Stimulated activated CD4-positive, alpha-beta T cell treated with anti-CD3 and anti-CD28 coated beads, TNF-alpha, amount 100 ng/mL, for 4 hours (primary cell): ENCODE measurements at places on chromosomes 7 and 10.

DNA sequence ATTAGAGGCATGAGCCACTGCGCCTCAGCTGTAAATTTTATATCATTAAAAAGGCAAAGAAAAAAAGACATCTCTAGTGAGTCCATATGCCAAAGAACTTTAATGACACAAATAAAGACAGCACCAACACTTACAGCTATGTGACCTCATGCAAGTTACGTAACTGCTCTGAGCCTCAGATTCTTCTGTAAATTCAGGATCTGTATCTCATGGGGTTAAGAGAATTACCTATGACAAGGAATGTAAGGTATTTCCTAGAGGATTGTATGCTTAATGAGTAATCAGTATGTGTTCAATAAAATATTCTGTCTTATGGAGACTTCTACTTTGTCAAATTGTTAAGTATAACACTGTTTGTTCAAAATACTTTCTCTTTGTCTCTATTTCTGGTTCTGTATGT is 274.0 kb upstream of the GLI3 start:
- no peak for DNase-seq

DNA sequence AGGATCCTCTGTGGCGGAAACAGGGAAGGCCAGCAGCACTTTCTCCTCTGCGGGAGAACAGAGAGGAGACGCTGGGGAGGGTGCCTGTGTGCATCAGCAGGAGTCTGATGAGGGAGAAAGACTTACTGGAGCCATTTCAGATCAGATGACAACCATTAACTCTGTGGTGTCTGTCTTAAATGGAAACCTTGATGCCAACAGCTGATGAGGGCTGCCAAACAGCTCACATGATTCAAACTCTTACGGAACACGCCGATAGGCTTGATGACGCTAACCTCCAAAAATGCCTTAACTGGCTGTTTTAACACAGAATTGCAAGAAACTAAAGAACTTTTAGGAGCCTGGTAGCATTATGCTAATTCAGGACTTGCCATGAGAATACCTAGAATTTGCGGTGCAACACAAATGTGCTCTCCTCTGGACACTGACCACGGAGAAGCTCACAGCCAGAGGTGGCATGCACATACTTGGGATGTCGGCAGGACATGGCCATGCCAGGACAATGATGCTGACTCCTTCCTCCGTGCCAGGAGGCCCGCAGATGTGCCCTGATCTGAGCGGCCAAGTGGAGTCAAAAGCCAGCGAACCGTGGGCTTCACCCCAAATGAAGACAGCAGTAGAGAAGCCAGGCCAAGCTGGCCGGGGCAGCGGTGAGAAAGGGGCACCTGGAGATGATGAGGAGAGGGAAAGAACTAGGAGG is 154.9 kb downstream of the ZMYND11 start:
- DNase-seq, result no peak

DNA sequence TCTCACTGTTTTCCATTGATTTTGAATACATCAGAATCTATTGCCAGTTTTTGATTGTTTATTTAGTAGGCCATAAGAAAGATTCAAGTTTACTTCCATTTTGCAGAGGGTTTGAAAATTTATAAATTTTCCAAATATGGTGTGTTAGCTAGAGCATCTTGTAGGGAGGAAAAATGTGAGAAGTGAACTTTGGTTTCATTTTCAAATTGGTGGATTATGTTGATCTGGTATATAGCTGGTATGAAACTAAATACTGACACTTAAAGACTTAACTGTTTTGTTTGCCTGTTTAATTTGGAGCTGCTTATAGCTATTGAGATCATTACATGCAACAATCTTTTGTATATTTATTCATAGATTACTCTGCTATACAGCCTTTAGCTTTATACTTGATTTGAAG is 108.1 kb downstream of the ADAM22 start:
- DNase-seq, result no peak

GRCh38 chr10:99234041-99234790 is 1.4 kb downstream of the HPSE2 start:
- DNase-seq, result no peak

- DNase-seq, result no peak
These were observed 89.9 kb downstream of the CDH23 start for GRCh38 chr10:71486484-71487114.

DNA sequence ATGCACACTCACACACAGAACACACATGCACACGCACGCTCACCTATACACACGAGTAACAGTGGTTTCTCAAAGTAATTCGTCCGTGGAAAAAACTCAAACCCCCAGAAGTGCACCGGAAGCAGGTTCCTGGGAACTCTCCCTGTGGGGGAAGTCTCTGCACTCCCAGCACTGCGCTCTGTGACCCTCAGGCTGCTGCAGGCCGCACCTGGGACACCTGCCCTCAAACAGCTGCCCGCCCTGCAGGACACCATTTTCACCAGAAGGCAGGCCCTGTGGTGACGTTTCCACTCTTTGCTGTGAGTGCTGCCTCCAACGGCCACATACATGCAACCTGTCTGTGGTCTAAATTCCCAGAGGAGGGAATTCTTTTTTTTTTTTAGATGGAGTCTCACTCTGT is 21.3 kb downstream of the YKT6 start:
- DNase-seq, result no peak

DNA sequence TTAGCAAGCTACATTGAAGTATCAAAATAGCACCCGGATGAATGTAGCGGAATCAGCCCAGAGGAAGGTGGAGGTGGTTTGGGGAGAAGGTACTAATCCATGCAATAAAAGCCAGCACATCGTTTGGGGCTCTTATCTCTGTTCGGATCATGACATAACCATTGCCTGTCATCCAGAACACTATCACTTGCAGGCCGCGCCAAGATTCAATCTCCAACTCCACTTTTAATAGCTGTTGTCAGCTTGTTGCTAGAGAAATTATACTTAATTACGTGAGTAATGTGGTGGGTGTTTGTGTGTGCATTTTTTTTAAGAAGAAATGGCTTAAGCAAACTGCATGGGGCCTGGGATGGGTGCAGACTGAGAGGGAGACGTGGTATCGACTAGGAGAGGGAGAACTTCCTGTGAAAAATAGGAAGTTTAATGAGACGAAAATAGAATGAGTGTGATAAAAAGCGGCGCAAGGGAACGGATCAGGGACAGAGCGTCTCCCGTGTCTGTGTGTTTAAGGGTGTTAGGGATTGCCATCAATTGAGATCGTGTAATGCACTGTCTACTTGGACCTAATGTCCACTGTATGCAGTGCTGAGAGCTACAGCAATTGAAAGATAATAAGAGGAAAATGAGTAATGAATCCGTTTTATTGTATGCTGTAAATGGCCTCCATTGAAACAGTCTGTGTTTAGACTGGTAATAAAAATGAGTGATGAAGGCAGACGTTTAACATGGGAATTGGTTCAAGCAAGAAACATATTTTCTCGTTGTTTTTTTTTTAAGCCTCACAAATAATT is 27.6 kb upstream of the SFMBT2 start:
- no peak for DNase-seq

- no peak for DNase-seq
These were observed 558.8 kb upstream of the C7orf33 start for GRCh38 chr7:148031811-148032210.

DNA sequence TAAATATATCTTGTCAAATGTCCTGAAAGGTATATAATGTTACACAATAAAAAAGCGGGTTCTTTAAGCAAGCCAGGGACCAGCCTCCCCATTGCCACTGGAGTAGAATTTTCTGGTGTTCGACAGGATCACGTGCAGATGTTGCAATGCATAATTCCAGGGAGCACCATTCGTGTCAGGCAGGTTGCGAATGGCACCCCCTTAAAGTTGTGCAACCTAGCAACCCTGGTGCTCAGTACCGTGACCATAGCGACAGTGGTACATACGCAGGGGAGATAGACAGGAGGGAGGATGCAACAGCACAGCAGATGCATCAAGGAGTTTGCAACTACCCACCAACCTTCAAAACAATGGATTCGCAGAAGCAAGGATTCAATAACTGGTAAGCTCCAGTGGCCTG is 6.6 kb upstream of the BMPR1A start:
- DNase-seq, result no peak

DNA sequence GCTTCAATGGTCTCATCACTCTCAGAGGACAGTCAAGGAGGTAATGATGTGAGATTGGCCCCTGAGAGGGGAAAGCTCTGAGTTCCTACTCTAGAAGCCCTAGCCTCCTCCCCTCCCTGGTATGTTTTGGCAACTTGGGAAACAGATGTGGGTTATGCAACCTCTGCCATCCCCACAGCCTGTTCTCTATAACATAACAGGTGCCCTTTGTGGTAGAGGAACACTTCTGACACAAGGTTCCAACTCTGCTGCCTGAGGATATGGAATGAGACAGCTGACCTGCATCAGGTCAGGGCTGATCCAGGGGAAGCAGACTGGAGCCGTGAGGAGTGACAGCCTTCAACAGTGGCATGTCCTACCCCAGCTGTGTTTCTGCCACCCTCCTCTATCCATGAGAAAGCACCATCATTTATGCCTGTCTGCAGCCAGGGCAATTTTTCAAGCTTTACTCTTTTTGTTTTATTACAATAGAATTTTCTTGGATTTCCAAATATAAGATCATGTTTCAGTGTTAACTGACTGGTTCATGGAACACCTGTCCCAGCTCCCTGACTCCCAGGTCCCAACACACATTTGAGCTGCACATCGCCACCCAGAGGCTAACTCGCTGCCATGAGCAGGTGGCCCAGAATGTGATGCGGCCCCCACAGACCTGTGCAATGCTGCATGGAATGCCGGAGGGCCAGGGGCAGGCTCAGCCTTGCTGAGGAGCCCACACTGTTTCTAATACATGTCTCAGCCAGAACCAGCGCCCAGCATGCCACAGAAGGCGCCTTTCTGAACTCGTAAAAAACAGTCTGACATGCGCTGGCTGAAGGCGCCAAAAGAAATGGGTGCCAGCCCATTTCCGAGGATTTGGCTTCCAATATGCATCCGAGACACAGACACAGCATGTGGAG is 124.8 kb upstream of the CHST15 start:
- no peak for DNase-seq

- DNase-seq, result no peak
These were observed 312.5 kb downstream of the SUGCT start for GRCh38 chr7:40447345-40447744.

GRCh38 chr10:50740293-50740648 is 535 bp downstream of the ASAH2B start:
- no peak for DNase-seq

- DNase-seq, result no peak
These were observed 105.7 kb upstream of the SEC61G start for GRCh38 chr7:54864663-54865062.

DNA sequence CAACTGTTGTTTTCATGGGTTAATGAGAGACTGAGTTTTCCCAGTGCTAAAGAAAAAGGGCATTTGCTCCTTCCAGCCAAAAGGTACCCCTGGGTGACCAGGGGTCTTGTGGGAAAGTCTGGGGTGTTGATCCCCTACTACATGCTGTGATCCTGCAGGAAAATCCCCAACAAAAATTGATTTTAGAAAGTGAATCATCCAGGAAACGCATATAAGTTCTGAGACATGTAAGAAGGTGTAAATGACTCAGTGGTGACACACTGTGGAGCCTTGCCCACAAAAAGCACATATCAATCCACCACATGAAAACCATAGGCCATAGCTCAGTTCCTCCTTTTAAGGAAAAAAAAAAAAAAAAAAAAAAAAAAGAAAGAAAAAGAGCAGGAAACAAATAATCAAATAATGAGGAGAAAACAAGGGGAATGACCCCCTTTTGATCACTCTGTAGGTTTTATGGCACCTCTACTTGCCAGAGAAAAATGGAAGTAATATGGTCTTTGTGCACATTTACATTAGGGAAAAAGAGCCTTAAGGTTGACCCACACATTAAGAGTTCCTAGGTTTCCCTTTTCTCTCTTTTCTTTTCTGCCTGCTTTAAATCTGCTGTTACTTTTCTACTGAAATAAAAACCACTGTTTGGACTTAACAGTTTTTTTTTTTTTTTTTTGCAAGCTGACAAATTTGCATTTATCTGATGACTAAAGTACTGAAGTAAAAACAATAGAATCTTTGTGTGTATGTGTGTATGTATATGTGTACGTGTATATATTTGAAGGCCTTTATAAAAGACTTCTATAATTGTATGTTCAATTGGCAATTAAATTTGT is 386.0 kb downstream of the KIF20B start:
- DNase-seq, result no peak

- no peak for DNase-seq
These were observed 1.0 kb downstream of the YKT6 start for GRCh38 chr7:44201813-44202212.

- DNase-seq, result no peak
These were observed 15.5 kb upstream of the LARP4B start for GRCh38 chr10:947051-947450.

DNA sequence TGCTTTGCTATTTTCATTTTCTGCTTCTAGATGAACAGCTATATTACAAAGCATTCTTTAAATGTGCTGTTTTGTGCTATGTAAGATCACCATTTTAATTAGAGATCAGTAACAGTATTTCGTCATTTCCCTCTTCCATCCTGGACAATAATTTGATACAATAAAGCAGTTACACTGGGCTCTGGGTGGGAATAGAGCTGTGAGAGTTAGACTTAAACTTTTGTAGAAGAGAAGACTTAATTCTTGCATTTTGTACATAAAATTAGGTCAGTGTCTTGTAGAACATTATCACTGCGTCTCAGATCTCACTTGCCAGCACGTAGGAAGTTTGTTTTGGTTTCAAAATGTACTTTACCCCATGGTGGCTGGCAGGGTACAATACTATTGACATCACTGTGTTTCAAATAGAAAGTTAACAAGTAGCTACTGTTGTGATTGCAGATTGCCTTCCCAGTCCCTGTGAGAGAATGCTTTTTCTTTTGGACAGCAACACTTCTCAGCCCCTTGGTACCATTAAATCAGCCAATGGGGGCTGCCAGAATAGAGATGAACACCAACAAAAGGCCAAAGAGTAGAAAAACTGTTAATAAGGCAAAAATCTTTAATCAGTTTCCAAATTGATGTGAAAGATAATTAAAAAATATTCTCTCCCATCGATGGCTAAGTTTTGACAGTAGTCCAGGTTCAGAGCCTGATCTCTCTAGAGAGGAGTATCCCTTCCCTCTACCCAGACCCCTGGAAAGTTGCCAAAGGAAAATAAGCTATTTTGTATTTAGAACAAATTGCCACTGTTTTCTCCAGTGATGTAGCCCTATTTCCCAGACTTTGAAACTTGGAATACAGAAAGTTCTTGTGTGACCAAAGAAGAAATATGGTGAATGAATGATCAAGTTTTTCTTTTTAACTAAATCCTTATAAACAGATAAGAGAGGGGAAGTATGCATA is 35.1 kb downstream of the SMNDC1 start:
- no peak for DNase-seq

GRCh38 chr7:101234636-101235035 is 3.0 kb downstream of the CLDN15 start:
- DNase-seq, result no peak

DNA sequence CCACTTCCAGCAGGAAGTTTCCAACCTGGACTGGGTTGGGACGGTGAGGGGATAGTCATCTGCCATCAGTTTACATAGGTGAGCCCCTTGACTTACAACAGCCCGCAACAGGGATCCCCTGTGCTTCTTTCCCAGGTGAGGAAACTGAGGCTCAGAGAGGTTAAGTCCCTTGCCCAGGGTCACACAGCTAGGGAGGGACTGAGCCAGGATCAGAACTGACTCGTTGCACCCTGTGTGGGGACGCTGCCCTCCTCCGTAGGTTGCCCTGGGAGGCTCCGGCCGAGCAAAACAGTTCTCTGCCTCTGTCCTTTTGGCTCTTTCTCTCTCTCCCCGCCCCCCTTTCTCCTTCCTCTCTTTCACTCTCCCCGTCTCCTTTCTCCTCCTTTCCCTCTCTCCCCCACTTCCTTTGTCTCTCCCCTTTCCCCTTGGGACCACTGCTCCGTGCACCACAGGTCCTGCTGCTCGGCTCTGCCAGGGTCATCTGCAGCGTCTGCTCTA is 117.4 kb upstream of the PPIF start:
- no peak for DNase-seq
